ENCODE measurements at places on chromosomes 5 and 9.

DNA sequence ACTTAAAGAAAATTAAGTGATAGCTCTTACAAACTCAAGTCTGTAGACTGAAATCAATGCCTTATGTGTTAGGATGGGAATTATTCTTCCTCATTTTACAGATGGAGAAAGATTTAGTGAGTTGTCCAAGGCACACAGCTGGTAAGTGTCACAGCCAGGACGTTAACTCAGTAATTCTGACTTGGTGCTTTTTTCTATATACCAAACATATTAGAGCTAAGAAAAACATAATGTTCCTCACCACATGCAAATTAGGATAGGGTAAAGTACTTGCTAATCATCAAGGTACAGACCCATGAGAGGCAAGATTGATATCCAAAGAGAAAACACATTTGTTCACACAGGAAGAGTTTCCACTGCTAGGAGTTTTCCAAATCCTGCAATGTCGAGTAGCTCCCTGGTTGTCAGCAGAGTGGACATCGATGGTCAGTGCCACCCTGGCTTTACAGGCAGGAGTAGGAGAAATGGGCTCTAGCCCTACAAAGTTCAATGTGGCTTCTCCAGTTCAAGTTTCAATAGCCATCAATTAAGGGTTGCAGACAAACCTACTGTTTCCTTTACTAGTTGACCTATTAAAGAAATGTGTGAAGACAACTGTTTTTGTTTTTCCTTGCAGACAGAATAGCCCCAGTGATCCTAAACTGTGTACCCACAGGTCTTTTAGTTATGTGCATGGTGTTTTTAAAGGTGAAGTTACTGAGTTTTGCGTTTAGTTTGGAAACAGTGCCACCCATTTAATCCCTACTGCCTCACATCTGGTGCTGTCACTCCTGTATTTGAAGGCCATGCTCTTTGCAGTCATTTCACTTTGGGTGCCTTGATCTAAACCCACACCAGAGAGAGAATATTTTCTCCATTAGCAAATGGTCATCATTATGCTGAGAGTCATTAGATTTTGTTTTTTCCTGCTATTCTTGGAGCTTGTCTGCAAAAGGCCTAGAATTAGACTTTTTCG is 460.8 kb upstream of the SMARCA2 start:
- no peak for DNase-seq

DNA sequence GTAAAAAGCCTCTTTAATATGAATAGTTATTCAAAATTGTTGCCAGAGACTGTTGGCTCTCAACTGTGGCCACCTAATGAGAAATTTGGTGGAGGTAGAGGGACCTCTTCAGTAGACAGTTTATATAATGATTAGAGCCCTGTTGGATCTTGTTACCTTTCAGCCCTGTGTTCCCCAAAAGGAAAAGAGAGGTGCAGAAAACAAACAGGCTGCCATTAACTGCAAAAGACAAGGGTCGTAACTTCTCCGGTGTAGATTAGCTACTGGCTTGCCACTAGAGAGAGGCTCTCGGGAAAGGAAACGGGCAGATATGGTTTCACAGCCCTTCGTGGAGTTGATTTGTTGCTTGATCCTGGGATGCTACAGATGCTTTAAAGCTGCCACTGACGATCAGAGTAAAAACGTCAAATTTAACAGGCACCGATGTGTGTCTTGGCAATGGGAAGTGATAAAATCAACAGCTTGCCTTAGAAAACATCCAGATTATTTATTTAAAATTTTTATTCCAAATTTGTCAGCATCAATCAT is 7.8 kb downstream of the FST start:
- no peak for DNase-seq

- DNase-seq: no peak
Measured at GRCh38 chr5:172616730-172617129, 24.3 kb upstream of the NEURL1B start.

- no peak for DNase-seq
Measured at GRCh38 chr9:36251428-36251827, 6.8 kb downstream of the GNE start.

GRCh38 chr9:113533335-113534225 is 70.1 kb downstream of the RGS3 start:
- DNase-seq: no peak

- DNase-seq: no peak
Measured at GRCh38 chr5:113806904-113807303, 293.4 kb downstream of the YTHDC2 start.

GRCh38 chr9:21813575-21814473 is 11.4 kb downstream of the MTAP start:
- DNase-seq: peak; percentile 36

DNA sequence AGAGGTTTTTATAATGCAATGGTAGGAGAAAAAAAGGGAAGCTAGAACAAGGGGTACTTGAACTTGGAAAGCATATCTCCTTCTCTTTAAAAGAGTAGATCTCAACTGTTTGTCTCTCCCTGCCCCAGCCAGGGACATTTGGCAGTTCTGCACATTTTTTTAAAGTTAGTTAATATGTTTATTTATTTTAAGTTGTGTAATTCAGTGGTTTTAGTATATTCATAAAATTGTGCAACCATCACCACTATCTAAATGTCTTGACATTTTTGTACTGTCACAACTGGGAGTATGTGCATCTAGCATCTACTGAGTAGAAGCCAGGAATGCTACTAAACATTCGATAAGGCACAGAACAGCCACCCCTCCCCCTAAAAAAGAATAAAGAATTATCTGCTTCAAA is 103.5 kb upstream of the DPYSL3 start:
- no peak for DNase-seq

- peak; percentile 90 for DNase-seq
Measured at GRCh38 chr5:6342689-6343315, 35.5 kb downstream of the MED10 start.

- DNase-seq: no peak
Measured at GRCh38 chr5:178740181-178740557, 9.7 kb upstream of the ZNF354A start.

DNA sequence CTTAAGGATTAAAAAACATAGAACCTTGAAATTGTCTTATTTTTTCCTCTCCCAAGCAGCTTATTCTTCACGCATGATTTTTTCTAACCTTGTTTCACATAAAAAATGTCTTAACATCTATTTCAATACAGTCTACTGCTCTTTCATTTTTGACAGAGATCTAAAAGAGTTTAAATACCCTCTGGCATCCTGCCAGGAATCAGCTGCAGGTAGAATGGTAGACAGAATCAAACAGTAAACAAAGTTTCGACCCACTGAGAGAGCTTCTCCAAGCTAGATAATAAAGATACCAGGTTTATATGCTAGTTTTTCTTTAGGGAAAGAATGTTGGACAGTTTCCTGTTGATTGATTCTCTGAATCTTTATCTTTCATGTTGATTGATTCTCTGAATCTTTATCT is 555.8 kb upstream of the CDH9 start:
- DNase-seq: no peak

GRCh38 chr9:504921-505740 is 290.5 kb downstream of the DOCK8 start:
- DNase-seq: no peak

DNA sequence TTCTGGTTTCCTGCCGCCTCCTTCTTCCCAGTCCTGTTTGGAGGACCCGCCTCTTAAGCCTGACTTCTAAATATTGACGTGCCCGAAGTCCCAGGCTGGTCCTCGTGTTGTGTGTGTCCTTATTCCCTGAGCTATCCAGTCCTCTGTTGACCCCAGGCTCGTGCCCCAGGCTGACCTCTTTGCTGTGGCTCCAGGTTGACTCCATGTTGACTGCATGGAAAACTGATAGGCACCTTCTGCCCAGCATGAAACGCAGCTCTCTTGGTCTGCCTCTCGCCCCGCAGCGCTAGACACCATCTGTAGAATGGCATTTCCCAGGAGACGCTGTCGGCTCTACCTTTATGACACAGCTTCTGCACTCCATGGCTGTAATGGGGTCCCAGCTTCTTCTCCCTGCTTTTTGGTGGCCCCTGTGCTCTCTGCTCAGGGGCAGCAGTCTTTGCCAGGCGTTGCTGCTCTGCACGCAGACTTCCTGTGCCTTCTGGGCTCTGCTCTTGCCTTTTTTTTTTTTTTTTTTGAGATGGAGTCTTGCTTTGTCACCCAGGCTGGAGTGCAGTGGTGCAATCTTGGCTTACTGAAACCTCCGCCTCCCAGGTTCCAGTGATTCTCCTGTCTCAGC is 28.4 kb downstream of the EHMT1 start:
- no peak for DNase-seq

DNA sequence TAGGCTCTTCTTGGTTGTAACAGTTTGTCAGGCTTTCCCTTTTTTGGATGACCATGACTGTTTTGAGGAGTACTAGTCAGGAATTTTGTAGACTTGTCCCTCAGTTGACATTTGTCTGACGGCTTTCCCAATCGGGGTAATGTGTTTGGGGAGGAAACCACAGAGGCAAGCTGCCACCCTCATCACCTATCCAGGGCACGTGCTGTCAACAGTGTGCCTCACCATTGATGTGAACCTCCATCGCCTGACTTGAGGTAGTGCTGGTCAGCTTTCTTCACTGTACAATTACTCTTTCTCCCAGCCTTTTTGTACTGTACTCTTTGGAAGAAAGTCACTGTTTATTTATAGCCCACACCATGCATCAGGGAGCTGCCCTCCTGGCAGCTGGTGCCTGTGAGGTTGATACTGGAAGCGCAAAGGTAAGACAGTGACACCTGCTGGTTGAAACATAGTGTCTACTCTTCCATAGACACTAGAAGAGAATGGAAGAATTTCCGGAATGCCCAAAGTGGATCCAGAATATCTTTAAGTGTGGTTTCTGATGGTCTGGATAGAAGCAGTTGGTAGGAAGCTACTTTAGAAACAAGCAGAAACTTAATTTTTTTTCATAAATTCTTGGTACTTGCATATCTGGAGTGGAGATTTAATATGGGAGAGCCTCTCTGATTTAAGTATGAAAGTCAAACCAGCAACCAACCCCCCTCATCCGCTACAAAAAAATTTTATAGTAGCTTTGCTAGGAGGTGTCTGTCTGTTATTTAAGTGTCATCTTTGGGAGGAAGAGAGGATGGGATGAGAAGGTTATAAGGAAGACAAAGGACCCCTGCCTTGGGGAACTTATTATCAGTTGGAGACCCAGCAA is 69.3 kb downstream of the SNX30 start:
- no peak for DNase-seq

- DNase-seq: no peak
Measured at GRCh38 chr9:33227008-33227398, 13.0 kb upstream of the SPINK4 start.

GRCh38 chr5:122398016-122398415 is 86.0 kb downstream of the SNCAIP start:
- no peak for DNase-seq

- DNase-seq: no peak
Measured at GRCh38 chr5:175635854-175636584, 21.9 kb upstream of the HRH2 start.

- no peak for DNase-seq
Measured at GRCh38 chr9:131704988-131705387, 34.9 kb downstream of the RAPGEF1 start.

DNA sequence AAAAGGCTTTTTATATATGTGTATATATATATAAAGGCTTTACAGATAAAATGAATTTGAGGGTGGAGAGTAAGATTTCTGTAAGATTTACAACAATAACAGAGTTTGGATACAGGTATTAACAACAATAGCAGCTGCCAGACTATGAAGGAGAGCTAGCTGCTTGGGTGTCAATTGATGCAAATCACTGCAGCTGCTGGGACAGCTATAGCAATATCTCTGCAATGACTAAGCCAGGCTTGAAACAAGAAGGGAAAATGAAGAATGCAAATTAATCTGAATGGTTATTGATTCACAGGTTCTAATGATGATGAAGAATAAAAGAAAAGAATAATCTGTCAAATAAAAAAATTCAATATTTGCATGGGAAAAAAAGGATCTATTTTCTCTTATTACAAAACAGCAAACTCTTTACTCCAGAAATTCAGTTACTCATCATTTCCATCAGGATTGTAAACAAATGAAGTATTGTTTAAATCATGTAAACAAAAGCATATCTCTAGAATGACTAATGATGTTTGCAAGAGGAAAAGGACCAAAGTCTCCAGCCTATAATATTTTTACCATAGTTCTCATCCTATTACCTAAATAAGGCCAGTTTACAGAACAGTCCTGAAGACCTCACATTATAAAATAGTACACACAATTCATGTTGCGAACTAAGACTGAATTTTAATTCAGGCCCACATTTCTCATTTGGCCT is 219.0 kb downstream of the HTR1A start:
- no peak for DNase-seq

GRCh38 chr5:5017827-5018577 is 122.1 kb upstream of the ADAMTS16 start:
- no peak for DNase-seq

- no peak for DNase-seq
Measured at GRCh38 chr5:154860123-154860522, 1.7 kb downstream of the CNOT8 start.

- DNase-seq: no peak
Measured at GRCh38 chr5:140413230-140413629, 11.6 kb downstream of the ANKHD1 start.

- DNase-seq: no peak
Measured at GRCh38 chr9:35490910-35491465, 1.1 kb downstream of the RUSC2 start.

DNA sequence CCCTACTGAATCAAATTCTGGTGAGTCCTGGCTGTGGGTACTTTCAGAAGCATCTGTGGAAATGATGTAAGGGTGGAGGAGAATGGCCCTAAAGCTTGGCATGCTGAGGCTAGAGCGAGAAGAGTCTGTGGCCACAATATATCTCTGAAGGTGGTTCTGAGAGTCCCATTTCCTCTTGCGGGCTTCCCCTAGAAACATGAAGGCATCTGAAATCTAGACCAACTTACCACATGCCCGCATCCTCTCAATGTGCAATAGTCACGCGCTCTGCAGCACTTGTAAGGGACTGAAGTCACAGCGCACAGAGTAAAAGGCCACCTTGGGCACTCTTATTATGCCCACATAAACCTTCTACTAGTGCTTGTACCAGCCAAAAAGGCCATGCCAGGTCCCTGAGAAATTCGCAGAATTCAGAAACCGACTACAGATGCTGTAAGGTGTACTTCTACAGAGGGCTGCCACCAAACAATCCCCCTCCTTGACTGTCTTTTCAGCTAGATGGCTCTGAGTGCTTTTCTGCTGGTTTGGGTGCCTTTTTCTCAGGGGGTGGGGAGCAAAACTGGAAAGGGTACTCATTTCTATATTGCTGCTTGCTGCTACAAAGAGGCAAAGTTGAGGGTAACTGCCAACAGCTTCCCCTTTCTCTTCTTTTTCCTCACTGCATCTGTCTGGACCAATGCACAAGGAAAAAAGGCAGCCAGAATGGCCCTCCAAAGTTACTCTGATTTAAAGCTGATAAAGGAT is 107.3 kb downstream of the ZDHHC21 start:
- DNase-seq: no peak

DNA sequence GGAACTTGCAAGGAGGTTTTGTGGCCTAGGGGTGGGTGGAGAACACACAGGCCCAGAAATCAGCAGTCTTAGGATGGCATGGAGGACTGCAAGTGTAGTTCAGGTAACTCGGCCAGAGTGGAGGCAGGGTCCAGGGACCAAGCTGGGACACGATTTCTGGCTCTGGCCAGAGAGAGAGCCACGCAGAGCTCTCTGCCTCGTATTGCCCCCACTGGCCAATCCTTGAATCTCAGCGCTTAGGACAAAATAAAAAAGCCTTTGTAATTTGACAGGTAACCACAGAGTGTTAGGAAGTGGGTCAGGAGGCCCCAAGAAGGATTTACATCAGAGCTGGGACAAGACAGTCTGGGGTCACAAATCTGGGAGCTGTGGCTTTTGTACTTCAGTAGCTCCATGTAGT is 11.7 kb downstream of the MAP3K1 start:
- DNase-seq: no peak

Data from NCI-H187 (cell line).